Right renal cortex interstitium (tissue), 3 donors: ENCODE measurements at places on chromosomes 16 and 17.

DNA sequence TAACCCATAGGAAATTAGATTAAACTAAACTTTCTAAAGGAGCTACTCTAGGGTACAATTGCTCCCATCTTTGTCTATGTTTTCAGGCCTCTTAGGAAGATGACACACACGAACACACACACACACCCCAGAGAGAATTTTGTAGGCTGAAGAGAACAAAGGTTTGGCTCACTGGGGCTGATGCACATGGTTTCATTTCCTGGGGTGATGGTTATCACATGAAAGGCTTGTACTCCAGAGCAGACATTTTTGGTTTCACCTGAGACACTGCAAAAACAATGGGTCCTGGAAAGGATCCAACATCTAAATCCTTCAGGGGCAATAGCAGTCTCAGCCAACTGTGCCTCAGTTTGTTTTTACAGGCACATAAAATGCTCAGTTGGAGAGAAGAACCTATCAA is 62.8 kb downstream of the GRB7 start:
- no peak for DNase-seq

DNA sequence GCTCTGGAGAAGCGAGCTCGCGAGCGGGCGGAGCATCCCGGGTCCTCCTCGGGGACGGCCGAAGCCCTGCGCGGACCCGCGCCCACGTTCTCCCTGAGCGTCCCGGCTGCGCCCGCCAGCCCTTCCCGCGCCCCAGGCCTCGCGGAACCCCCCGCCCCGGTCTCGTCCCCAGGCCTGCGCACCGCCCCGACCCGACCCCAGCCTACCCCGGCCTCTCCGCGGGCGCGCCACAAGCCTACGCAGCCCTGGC is 159 bp downstream of the USP36 start:
- no peak for DNase-seq

DNA sequence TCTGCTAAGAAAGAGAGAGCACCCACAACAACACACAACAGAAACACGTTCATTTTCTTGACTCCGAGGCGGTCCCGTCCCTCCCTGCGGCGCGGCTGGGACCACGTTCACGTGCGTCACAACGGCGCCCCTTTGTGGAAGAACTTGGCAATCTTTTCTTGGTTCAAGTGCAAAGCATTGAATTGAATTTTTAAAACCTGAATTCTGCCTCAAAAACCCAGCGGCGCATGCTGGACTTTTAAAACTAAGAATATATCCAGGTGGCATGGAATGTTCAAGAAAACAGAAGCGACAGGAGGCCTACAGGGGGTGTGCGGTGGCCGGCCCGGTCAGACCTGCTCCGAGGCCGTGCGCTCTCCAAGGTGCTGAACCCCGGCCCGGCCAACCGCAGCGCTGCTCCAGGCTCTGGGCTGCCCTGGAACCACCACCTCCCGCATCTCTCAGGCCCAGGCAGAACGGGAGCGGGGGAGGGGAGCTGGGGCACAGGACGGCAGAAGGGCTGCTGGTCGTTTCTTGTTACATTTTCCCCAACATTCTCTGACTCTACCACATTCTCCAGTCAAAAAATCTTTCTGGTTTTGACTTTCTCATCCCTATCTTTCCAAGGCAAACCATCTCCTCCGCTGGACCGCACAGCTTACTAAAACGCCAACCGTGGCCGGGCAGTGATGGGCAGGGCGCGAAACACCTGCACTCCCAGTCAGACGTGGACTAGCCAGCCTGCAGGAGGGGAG is 3.4 kb upstream of the HEXD start:
- peak; percentile 67 for DNase-seq

- peak; percentile 70 for DNase-seq
These were observed 898 bp downstream of the TERF2IP start for GRCh38 chr16:75648265-75649076.

DNA sequence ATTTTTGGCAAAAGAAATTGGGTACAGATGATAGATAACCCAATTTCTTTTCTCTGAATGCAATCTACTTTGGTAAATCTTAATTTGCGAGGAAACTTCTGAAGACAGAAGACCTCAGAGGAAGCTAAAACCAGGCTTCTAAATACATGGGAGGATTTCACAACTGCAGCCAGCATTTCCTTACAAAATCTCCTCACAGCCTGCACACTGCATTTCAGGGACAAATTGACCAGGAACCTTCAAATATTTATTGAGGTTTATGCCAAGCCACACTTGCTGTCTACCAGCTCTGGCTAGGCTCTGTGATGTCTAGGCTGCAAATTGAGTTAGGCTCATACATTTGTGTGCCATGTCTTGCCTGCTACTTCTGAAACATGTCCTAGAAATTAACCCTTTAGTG is 167.3 kb upstream of the CDH5 start:
- no peak for DNase-seq

GRCh38 chr17:9677411-9677810 is 32.1 kb downstream of the USP43 start:
- no peak for DNase-seq

GRCh38 chr16:78764478-78764877 is 665.0 kb downstream of the WWOX start:
- no peak for DNase-seq

DNA sequence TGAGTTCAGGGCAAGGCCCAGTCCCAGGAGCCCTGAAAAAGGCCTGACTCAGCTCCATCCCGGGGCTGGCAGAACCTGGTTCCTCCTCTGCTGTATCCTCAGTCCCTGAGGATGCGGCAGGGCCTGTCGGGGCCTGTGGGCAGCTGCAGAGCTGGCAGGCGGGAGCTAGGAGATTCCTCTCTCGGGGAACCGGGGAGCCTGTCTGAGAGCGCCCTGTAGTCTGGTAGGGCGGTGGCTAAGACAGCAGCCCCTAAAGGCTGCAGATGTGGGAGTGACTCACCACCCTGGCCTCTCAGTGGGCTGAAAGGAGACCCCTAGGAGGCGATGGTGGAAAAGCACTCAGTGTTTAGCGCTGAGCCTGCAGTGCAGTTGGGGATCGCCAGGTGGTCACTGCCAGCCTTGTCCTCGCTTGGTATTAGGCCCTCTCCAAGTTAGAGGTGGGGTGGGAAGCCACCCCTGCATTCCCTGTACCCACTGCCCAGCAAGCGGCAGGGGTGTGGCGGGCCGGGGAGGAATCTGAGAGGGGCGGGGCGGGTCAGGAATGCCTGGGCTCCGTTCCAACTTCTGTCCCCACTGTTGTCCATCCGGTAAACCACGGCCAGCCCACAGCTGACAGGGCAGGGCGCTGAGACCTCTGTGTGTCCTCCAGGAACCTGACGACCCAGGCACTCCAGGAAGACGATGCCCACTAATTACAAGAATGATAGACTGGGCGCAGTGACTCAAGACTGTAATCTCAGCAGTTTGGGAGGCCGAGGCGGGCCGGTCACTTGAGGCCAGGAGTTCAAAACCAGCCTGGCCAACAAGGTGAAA is 29.5 kb upstream of the CDH1 start:
- DNase-seq = no peak

DNA sequence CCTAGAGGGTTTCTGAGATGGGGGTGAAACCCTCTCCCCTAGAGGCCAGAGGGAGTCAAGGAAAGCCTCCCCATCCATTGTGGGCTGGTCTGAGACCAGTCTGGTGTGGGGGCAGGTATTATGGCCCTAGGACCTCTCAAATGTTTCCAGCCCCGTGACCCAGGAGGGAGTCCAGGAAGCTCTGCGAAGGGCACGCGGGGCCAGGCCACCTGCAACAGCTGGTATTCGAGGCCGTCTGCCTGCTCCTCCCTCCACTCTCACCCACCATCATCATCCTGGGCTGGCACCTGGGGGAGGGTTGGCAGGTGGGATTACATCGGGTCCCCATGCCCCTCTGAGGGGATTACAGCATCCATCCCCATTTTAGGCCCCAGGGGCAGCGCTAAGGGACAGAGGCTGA is 38.1 kb upstream of the DLX4 start:
- DNase-seq = no peak
